NCI-H526 treated with DMSO at 0.1 percent for 48 hours (cell line): ENCODE measurements at places on chromosomes 7 and 10.

- no peak for DNase-seq
These were observed 67.0 kb downstream of the PPP1R9A start for GRCh38 chr7:94974423-94974822.

- DNase-seq, result no peak
These were observed 656.4 kb downstream of the KCNMA1 start for GRCh38 chr10:76981251-76981650.

DNA sequence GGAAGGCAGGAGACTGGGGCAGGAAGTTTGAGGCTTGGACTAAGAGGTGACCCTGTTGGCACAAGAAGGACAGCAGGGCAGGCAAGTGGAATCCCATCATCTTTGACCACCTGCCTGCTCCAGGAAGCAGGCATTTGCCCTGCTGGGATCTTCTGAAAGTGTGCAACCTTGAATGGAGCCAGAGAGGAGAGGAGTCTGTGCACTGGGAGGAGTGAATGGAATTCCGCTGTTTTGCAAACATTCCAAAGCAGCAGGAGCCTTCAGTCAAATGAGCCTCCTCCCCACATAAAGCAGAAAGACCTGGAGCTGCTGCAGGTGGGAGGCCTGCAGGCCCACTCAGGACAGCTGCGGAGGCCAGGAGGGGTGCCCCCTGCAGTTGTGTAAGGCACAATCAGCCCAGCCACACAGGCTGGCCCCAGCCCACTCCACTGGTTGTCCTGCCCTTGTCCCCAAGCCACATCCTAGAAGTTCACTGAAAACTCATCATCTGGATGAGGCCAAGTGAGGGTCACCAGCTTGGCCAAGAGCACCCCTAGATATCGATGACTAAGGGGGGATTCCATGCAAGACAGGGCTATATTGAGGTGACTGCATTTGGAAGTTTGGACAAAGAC lies 249.5 kb downstream of the RPS24 start:
- no peak for DNase-seq

DNA sequence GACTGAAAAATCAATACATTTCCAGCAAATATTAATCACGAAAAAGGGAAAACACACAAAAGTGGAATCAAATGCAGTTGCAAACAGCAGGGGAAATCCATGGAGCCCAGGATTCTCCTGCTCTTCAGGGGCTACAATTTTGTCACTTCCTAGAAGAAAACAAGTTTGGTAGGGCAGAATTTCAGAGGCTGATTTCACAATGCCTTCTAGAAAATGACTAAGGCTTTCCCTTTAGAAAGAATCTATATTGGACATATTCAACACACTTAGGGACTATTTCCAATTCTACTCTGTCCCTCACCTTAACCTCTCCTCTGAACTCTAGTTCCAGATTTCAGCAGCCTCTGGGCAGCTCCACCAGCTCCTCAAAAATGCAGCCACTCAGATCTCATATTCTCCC lies 111.3 kb downstream of the HECTD2 start:
- no peak for DNase-seq

GRCh38 chr10:101000915-101001658 lies 1.5 kb downstream of the LZTS2 start:
- no peak for DNase-seq

GRCh38 chr7:108537229-108537628 lies 11.3 kb upstream of the PNPLA8 start:
- DNase-seq, result no peak

DNA sequence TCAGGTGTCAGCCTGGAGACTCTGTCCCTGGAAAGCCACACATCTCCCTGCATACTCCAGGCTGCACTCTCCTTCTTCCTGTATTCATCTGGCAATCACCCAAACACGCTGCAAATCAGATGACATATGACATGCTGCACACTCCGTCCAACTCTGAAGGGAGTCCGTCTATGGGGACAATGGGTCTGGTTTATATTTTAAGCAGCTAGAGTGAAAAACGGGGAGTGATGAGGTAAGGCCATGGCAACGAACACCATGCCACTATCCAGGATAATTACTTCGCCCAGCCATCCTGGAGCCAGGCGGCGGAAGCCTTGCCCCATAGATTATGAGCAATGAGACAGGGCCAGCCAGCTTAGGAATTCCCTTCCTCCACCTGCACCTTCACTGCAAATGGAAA lies 140.1 kb downstream of the PLXNA4 start:
- DNase-seq, result no peak

- no peak for DNase-seq
These were observed 14.0 kb downstream of the SLC13A4 start for GRCh38 chr7:135713836-135714470.

DNA sequence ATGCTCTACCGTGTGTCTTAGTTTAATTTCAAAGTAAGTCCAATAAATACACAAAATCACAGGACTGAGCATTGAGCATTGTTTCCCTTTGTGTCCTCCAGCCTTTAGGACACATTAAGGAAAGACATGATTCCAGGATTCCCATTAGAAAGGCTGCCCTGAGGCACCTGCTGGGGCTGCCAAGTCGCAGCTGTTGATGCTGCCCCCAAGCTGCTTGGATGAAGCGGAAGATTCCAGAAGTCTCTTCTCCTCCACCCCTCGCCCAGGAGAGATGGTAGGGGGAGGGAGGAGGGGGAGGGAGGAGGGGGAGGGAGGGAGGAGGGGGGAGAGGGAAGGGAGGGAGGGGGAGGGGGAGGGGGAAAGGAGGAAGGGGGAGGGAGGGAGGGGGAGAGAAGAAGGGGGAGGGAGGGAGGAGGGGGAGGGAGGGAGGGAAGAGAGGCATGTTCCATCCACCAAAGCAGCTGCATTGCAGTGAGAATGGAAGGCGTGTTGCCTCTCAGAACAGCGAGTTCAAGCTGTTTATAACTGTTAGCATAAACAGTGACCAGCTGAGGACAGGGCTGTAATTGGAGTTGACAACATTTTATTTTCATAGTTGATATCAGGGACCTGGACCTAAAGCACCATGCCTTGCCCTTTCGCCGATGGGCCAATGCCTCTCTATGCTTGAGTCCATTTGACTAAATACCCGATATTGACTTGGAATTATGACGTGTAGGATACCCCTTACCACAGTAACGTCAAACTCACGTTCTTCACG lies 67.3 kb downstream of the DIP2C start:
- no peak for DNase-seq

GRCh38 chr10:3054851-3055199 lies 12.5 kb upstream of the PFKP start:
- no peak for DNase-seq

DNA sequence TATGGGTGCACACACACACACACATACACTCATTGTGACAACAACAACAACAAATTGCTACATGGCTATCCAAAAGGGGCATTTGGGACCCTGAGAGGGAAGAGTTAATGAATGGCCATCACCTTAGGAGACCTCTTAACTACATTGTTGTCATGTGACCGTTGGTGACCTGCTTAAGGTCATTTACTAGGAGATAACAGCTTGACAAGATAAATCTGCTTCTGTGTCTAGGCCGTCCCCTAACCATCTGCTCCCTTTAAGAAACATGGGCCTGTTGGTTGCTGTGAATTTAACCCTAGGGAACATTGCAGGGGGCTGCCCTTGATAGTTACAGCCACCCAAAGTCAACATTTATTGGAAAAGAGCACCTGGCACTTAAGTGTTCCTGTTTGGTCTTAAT lies 29.7 kb downstream of the C1QL3 start:
- no peak for DNase-seq

DNA sequence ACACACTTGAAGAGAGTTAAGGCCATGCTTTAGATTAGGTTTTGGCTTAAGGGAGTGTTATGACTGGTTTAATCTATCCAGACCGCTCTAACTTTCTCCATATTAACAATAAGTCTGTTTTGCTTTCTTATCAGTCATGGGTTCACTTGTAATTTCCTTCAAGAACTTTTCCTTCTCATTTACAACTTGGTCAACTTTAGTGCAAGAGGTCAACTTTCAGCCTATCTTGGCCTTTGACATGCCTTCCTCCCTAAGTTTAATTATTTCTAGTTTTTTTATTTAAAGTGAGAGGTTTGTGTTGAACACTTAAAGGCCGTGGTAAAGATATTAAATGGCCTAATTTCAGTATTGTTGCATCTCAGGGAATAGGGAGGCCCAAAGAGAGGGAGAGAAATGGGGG lies 75.6 kb downstream of the MKLN1 start:
- DNase-seq, result no peak

- DNase-seq, result peak; percentile 30
These were observed 202.9 kb downstream of the PTPRN2 start for GRCh38 chr7:158384746-158385145.

- DNase-seq, result no peak
These were observed 25.4 kb downstream of the RBM33 start for GRCh38 chr7:155669717-155670505.

DNA sequence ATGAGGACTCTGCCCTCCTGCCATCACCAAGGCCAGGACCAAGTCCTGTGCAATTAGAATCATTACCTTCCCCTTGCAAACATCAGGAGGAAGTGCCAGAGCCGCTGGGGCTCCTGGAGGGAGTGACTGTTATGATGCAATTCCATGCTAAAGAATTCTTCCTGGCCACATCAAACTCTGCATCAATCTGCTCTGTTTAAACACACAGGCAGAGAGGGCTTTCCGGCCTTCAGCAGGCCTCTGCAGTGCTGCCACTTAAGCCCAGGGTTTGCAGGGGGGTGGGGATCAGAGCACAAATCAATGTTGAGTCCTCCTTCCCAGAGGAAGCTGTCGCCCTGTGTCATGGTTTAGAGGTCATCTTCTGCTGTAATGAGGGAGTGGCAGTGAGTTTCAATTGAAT lies 58.1 kb downstream of the CTBP2 start:
- DNase-seq, result no peak

DNA sequence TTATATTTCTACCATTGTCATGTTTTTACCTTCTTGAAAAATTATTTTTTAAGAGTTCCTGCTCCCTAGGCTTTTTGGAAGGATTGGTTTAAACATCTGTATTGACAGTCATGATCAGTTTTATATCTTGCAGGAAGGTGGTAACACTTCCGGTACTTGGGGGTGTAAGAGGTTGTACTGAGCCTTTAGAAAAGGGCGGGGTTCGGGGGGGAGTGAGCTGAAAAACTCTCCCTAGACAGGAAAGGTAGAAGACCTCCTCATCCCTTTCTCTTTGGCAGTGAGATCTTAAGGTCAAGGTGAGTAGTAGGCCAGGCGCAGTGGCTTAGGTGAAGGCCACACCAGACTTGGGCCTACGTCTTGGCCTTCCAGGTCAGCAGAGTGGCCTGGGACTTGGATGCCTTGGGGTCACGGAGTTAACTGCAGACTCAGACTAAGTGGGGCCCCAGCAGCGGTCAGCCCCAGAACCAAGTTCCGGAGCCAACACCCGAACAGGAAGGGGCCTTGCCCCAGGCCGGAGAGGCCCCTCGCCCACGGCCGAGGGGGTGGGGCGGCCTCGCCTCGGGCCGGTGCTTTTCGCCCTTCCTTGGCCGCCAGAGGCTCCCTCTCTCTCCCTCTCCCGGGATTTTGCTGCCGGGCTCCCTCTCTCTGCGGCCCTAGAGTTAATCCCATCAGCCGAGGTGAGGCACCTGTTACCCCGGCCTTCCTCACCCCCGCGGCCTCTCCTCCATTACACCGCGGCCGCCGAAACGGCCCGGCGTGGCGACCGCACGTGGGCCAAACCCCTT lies at the start of gene PPP1R9A:
PPP1R9A (plus strand) TSS at position 569 of the 785 bp plus-strand sequence. CDS start 2,520 bp downstream, outside the sequence.
- DNase-seq, result peak; percentile 72

DNA sequence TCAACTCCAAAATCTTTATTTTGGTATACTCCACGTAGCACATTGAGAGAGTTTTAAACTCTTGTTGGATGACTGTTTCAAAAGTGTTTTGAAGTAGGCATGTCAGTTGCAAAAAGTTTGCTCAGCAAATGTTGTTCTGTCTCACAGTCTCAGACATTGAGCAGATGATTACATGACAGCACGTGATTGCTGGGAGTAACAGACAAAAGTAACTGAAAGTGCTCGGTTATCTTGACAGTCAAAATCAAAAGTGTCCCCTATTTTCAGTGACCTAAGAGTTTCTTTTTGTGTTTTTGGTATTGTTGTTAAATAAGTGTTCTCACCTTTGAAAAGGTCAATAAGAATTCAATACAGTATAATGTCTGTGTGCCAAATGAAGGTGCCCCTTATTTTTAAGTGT lies 84.3 kb downstream of the CFTR start:
- DNase-seq, result no peak

GRCh38 chr7:33806298-33807154 lies 98.8 kb upstream of the BMPER start:
- no peak for DNase-seq

GRCh38 chr7:137671920-137672319 lies 174.9 kb downstream of the DGKI start:
- DNase-seq, result peak; percentile 30

GRCh38 chr7:133958822-133959221 lies 168.3 kb upstream of the LRGUK start:
- no peak for DNase-seq

GRCh38 chr7:149831741-149832219 lies 6.4 kb upstream of the ZNF862 start:
- no peak for DNase-seq

DNA sequence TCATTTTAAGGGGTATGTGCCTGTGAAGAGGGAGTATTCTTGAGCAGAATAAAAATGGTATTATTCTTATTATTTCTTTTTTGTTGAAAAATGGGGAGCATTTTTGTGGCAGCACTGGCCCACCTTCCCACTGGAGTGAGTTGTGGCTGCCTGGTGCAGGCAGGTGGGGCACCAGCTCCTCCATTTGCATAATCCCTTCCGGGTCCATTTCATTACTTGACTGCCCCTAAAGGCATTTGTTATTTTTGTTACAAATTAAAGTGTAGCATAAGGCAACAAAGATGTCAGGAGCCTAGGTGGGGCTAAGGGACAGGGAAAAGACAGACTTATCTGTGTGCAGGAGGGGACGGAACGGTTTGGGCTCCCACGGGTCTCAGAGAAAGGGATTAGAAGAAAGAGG lies 26.8 kb downstream of the GOLGA7B start:
- DNase-seq, result no peak

GRCh38 chr7:5631752-5632151 lies 149.7 kb downstream of the RNF216 start:
- no peak for DNase-seq

DNA sequence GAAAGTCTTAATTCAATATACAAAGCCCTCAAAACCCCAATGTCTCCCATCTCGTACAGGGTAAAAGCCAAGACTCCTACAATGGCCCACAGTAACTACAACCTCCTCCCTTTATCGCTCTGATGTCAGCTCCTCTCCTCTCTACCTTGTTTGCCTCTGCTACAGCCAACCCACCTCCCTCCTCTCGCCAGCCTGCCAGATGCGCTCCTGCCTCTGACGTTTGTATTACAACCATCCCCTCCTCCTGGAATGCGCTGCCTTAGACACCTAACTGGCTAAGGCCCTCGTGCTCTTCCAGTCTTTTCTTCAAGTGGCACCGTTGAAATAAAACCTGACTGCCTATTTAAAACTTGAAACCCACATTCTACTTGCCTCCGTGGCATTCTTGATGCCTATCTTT lies 115.3 kb upstream of the MYO3A start:
- DNase-seq, result no peak
